GM12878 (cell line): ENCODE measurements at places on chromosomes 12 and 14.

- H3K4me1 ChIP-seq: peaks cover 40% of the 10 kb centered on the region
- DNase-seq: no peak
- no peaks in the 10 kb centered on the region for H3K36me3 ChIP-seq
- no peaks in the 10 kb centered on the region; the same call in 1 of the 2 replicates for H3K27me3 ChIP-seq
Observed at GRCh38 chr12:4859478-4860210, 50.1 kb upstream of the KCNA1 start.

DNA sequence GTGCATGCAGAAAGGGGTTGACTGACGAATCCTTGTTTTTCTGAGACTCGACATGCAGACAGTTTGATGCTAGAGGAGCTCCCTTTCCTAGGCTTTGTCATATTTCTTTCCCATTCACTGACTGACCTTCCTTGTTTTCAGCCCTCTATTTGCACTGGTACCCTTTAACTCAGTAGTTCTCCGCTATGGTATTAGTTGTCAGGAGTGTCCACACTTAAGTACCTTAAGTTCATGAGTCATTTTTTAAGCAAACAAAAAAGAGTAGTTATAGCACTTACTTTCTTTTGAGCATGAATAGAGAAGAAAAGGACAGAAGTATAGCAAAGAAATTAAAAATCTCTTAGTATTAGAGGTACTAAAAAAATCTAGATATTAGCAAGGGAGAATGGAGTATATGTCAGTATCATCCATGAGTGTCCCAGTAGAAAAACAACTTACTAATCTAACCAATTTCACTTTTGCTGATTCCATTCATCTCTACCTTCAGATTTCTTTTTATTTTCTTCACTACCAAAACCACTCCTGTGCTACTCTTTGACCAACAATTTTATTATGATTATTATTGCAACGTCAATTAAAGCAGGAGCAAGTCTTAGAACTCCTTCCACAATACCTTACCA lies 8.3 kb downstream of the ATP2B1 start:
- no peak overlapping the region for H3K4me3 ChIP-seq
- H3K27ac ChIP-seq: no peak overlapping the region
- DNase-seq: no peak
- H3K27me3 ChIP-seq: no peaks in the 10 kb centered on the region
- H3K36me3 ChIP-seq: no peaks in the 10 kb centered on the region

- H3K27ac ChIP-seq: peak within 1 kb of the TSS; percentile 97
- no peaks in the 10 kb centered on the region for H3K4me1 ChIP-seq
- H3K36me3 ChIP-seq: no peaks in the 10 kb centered on the region
- DNase-seq: peak; percentile 94
- H3K4me3 ChIP-seq: peak within 1 kb of the TSS; percentile 71
Observed at GRCh38 chr12:12356896-12357718, at the start of gene BORCS5. BORCS5 (plus strand) TSS chr12:12357078; CDS start chr12:12357452, 374 bp downstream.

DNA sequence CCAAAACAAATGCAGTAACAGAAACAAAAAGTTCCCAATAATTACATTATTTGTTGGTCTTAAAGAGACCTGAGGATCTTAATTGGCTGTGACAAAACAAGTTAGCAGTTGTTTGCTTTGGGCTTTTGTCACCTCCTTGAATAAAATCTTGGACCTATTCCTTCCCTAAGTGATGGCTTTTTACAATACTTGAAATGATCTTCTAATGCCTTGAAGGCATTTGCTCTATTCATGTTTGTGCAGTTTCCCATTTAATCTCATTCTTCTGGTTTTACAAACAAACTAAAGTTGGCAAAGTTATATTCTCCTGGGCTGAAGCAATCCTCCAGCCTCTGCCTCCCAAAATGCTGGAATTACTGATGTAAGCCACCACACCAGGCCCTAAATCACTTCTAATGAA lies 98.8 kb downstream of the OSBPL8 start:
- no peaks in the 10 kb centered on the region for H3K27me3 ChIP-seq
- no peaks in the 10 kb centered on the region for H3K36me3 ChIP-seq
- no peak overlapping the region for H3K27ac ChIP-seq
- H3K4me1 ChIP-seq: no peaks in the 10 kb centered on the region
- no peak for DNase-seq
- H3K4me3 ChIP-seq: no peak overlapping the region

DNA sequence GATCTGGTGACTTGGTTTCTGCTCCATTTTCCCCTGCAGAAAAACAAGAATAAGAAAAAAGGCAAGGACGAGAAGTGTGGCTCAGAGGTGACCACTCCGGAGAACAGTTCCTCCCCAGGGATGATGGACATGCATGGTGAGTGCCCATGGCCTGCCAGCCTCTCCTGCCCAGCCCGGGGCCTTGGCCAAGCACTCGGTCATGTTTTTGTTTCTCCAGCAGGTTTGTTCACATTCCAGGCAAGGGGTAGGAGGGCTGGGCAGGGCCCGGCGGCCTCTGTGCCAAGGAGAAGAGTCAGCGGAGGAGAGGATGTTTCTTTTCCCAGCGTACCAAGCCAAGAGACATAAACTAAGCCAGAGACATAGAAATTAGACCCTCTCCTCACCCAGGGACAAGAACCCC lies 13.6 kb downstream of the BCL7A start:
- H3K27me3 ChIP-seq: no peaks in the 10 kb centered on the region
- H3K4me3 ChIP-seq: no peak overlapping the region
- DNase-seq: no peak
- H3K4me1 ChIP-seq: peaks cover 10% of the 10 kb centered on the region
- H3K27ac ChIP-seq: no peak overlapping the region
- no peaks in the 10 kb centered on the region; the same call in 1 of the 2 replicates for H3K36me3 ChIP-seq

DNA sequence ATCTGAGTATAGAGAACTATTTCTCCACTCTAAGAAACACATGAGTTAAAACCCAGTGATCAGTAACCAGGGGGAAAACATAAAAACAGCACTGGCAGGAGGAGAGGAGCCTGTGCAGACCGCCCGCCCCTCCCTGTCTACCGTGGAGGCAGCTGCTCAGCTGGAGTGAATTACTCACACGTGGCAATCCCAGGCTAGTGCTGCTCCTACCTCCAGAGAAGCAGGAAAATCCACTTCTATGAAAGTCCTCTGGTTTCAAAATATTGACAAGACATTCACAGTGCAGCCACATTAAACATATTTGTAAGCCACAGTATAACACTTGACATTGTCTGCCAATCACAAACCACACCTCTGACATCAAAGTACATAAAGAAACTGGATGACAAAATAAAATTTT lies 16.7 kb downstream of the TMEM132D start:
- H3K4me3 ChIP-seq: no peak overlapping the region
- no peaks in the 10 kb centered on the region for H3K36me3 ChIP-seq
- DNase-seq: no peak
- no peak overlapping the region for H3K27ac ChIP-seq
- H3K27me3 ChIP-seq: no peaks in the 10 kb centered on the region

- H3K27ac ChIP-seq: no peak overlapping the region; the same call in 1 of the 2 replicates
- H3K4me3 ChIP-seq: peak overlapping the region; percentile 63
- peaks cover 11% of the 10 kb centered on the region for H3K4me1 ChIP-seq
- no peak for DNase-seq
- H3K27me3 ChIP-seq: no peaks in the 10 kb centered on the region
Observed at GRCh38 chr14:105093038-105093430, 27.8 kb upstream of the GPR132 start.

GRCh38 chr12:13275241-13276085 lies 78.9 kb downstream of the EMP1 start:
- H3K4me3 ChIP-seq: no peak overlapping the region
- H3K27ac ChIP-seq: no peak overlapping the region
- no peak for DNase-seq
- peaks cover 3% of the 10 kb centered on the region; the same call in 1 of the 2 replicates for H3K27me3 ChIP-seq
- no peaks in the 10 kb centered on the region for H3K36me3 ChIP-seq

- H3K4me3 ChIP-seq: no peak overlapping the region
- no peak for DNase-seq
- H3K4me1 ChIP-seq: no peaks in the 10 kb centered on the region
- H3K36me3 ChIP-seq: no peaks in the 10 kb centered on the region
- no peaks in the 10 kb centered on the region for H3K27me3 ChIP-seq
Observed at GRCh38 chr14:90239139-90239538, 17.2 kb upstream of the PSMC1 start.

DNA sequence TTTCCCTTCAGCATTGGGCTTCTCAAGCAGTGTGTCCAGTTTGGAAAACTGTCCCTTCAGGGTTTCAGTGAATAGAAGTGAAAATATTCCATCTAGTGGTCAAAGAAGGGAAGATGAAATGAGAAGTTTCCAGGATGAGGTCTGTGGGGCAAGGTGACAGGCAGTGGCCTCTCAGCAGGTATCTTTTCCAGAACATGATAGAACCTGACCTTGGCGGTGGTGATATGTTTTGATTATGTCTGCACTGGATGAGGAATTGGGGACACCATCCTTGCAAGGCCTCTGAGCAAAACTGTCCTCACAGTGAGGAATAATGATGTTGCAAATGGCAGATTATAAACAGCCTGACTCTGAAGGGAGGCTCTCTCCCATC lies 4.7 kb downstream of the GPX2 start:
- peaks cover 12% of the 10 kb centered on the region for H3K36me3 ChIP-seq
- DNase-seq: no peak
- no peak overlapping the region for H3K4me3 ChIP-seq
- no peak overlapping the region for H3K27ac ChIP-seq
- H3K4me1 ChIP-seq: no peaks in the 10 kb centered on the region

DNA sequence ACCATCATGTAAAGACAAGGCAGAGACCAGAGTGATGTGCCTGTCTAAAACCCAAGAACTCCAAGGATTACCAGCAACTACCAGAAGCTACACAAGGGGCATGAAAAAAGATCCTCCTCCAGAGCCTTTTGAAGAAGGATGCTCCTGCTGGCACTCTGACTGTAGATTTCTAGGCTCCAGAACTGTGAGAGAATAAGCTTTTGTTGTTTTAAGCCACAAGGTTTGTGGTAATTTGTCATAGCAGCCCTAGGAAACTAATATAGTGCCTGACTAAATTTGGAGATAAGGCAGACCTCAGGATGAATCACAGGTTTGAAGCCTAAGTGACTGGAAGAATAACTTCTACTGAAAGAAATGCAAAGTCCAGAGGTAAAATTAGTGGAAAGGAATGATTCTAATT lies 132.9 kb downstream of the CEP83 start:
- H3K36me3 ChIP-seq: peaks cover 8% of the 10 kb centered on the region
- no peaks in the 10 kb centered on the region for H3K27me3 ChIP-seq

DNA sequence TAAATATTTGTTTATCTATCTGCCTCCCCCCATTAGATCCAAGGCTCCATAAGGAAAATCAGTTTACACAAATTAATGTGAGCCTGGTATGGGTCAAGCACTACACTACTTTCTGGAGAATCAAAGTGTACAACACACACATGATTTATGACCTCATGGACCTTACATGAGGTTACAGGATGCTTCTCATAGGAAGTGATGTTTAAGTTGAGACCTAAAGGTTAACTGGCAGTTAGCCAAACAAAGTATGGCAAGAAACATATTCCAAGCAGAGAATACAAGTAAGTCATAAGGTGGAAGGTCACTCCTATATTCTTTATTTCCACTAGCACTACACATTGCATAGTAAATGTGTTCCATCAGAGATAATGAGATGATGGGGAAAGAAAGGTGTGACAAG lies 39.2 kb downstream of the OSBPL8 start:
- no peaks in the 10 kb centered on the region for H3K4me1 ChIP-seq
- H3K27ac ChIP-seq: no peak overlapping the region
- no peaks in the 10 kb centered on the region for H3K36me3 ChIP-seq
- no peak for DNase-seq
- H3K27me3 ChIP-seq: no peaks in the 10 kb centered on the region

GRCh38 chr14:43249116-43249515 lies 1258.0 kb downstream of the FSCB start:
- H3K4me1 ChIP-seq: no peaks in the 10 kb centered on the region
- no peaks in the 10 kb centered on the region for H3K27me3 ChIP-seq
- H3K27ac ChIP-seq: no peak overlapping the region
- H3K36me3 ChIP-seq: no peaks in the 10 kb centered on the region
- no peak for DNase-seq

- no peaks in the 10 kb centered on the region for H3K4me1 ChIP-seq
- DNase-seq: no peak
- H3K4me3 ChIP-seq: no peak within 1 kb of the TSS
- no peaks in the 10 kb centered on the region for H3K36me3 ChIP-seq
- peaks cover 11% of the 10 kb centered on the region for H3K27me3 ChIP-seq
Observed at GRCh38 chr12:63150713-63151622, at the start of gene AVPR1A. AVPR1A (minus strand) TSS chr12:63151201; CDS start chr12:63150836, 365 bp downstream.

DNA sequence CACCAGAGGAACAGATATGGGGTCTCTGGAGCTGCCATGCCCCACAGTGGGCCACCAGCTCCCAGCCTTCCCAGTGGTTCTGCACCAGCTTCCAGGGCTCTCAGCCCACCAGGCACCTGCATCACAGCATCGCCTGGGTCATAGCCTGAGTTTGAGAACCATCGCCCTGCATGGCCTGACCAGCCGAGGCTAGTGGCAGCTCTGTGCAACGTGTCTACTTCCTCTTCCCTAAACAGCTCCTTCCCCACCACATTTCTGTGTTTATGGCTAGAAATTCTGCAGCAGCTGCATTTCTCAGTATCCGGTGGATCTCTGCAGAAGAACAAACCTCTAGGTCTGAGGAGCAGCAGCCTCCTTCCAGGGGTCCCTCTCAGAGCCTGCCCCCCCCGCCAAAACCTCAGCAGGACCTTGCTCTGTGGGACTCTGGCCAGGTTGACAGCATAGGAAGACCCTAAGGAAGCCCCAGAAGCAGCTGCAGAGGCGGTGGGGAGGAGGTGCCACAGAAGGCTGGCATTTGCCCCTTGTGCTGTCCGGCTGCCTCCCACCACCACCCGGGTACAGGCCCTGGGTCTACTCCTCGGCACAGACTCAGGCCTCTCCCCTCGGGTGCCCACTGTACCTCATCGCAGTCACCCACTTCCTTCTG lies 47.7 kb downstream of the PSMA6 start:
- no peaks in the 10 kb centered on the region for H3K36me3 ChIP-seq
- no peaks in the 10 kb centered on the region for H3K27me3 ChIP-seq
- H3K4me3 ChIP-seq: no peak overlapping the region
- no peak overlapping the region for H3K27ac ChIP-seq
- DNase-seq: no peak
- H3K4me1 ChIP-seq: peaks cover 13% of the 10 kb centered on the region

DNA sequence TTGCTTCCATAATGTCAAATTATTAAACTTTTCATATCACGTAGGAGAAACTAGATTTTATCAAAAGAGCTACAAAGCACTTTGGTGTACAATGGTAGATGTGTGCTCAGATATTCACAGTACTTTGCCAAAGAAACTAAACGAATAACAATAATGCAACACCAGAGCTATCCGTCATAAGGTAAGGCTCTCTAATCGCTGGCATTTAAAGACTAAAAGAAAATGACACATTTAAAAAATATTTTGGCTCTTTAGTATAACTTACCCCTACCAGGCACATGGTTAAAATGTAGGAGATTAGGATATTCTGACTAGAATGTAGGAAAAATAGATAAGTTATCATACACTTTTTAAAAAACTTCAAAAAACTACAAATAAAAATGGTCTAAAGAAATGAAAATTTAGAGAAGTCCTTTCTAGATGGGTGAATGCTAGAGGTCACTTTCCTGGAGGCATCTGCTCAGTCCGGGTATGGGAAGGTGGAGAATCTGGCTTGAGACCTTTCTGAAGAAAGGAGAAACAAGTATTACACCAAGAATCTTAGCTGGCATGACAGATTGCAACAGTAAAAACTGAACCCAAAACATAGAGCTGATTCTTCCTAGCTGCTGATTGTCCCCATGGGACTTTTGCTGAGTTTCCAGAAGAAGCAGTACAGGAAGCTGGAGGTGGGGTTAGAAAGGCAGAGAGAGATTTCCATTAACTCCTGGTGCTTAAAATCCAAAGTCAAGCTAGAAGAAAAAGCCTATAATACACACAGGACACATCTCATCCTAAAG lies 67.9 kb downstream of the FAR2 start:
- H3K4me1 ChIP-seq: no peaks in the 10 kb centered on the region
- no peak overlapping the region for H3K27ac ChIP-seq
- H3K4me3 ChIP-seq: no peak overlapping the region
- no peaks in the 10 kb centered on the region for H3K36me3 ChIP-seq
- H3K27me3 ChIP-seq: no peaks in the 10 kb centered on the region; the same call in 1 of the 2 replicates
- no peak for DNase-seq
